ENCODE measurements at places on chromosomes 6 and 20. TPM values are rescaled to one million over a fixed set of nuclear protein-coding genes. Genes with fewer than 3 reads are reported as not detected.

ANKRD6 gene
- 44.3 TPM for polyA plus RNA-seq

GPR6 gene
- not detected for polyA plus RNA-seq

CTSZ gene
- 88.8 TPM for polyA plus RNA-seq

OTOR gene
- not detected for polyA plus RNA-seq

IPCEF1 gene
- 6.8 TPM for polyA plus RNA-seq

PLCB4 gene
- 6.1 TPM for polyA plus RNA-seq

FILIP1 gene
- 32.3 TPM for polyA plus RNA-seq

PPIL6 gene
- polyA plus RNA-seq: 10.0 TPM

CCNC gene
- polyA plus RNA-seq: 93.4 TPM

DCDC2 gene
- polyA plus RNA-seq: 12.2 TPM

PRSS16 gene
- polyA plus RNA-seq: 5.0 TPM

HLA-DOB gene
- polyA plus RNA-seq: 0.31 TPM

SYCP2 gene
- polyA plus RNA-seq: 8.4 TPM

RIPPLY2 gene
- polyA plus RNA-seq: not detected

DNA sequence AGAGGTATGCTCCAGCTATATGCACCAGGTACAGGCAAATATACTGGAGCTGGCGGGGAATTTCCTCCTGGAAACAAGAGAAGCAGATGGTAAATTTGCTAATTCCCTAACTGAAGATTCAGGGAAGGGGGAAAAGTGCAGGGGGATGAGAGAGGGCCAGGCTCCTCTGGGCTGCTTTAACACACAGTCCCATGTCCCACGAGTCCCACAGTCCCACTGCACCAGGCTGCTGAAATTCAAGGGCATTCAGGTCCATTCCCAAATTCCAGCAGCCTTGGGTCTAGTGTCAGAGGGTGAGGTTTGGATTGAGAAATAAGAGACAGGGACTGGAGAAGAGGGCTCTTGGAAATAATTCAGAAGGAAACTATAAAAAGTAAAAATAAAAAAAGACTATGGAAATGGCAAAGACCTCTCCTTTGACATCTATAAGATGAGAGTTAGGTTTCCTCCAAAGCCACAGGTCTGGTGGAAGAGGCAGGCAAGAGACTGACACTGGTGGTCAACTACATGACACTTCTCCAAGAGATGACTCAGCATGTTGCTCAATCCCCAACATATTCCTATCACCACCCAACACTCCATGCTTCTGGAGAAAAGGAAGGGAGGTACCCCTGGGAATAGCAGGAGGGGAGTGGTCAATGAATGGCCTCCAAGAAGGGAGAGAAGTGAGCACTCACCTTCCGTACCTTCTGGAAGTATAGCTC, 69.2 kb downstream of the TRAM2 start:
- DNase-seq: no peak

GRCh38 chr6:34982424-34982852, 93.4 kb downstream of the ANKS1A start:
- no peak for DNase-seq

DNA sequence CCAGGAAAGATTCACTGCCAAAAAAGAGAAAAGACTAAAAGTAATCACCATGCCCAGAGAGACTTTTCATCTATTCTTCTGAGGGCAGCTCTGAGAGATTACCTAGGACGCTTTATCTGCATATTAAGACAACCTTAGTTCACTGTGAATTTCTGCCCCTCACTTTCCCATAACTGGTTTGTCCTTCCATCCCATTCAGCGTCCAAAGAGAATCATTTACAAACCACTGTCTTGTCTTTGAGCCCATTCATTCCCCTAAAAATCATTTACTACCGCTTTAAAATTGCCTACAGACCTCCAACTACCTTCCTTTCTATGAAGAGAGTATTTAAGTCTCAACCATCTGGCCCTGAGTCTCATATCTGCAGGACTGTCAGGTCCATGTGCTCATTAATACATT, 149.0 kb downstream of the PDSS2 start:
- DNase-seq: no peak

DNA sequence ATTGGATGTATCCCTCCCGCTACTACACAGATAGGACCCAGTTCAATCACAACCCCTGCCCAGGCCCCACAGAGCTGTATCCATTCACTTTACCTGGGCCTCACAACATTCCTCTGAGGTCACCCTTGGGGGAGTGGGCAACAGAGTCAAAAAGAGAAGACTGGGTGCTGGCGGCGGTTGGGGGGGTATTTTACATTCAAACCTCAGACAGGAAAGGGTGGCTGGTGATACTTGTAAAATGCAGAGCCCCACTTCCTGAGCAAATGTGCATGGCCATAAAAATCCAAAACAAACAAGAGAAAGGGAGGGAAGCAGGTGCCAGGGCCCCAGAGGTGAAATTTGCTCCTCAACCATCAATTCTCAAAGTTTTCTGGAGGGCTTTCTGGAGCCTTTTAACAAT, 3.5 kb downstream of the LRFN2 start:
- no peak for DNase-seq

- DNase-seq: no peak
Observed at GRCh38 chr20:58194175-58194791, 34.2 kb downstream of the ANKRD60 start.

- no peak for DNase-seq
Observed at GRCh38 chr20:32574296-32575226, 10.6 kb downstream of the NOL4L start.

DNA sequence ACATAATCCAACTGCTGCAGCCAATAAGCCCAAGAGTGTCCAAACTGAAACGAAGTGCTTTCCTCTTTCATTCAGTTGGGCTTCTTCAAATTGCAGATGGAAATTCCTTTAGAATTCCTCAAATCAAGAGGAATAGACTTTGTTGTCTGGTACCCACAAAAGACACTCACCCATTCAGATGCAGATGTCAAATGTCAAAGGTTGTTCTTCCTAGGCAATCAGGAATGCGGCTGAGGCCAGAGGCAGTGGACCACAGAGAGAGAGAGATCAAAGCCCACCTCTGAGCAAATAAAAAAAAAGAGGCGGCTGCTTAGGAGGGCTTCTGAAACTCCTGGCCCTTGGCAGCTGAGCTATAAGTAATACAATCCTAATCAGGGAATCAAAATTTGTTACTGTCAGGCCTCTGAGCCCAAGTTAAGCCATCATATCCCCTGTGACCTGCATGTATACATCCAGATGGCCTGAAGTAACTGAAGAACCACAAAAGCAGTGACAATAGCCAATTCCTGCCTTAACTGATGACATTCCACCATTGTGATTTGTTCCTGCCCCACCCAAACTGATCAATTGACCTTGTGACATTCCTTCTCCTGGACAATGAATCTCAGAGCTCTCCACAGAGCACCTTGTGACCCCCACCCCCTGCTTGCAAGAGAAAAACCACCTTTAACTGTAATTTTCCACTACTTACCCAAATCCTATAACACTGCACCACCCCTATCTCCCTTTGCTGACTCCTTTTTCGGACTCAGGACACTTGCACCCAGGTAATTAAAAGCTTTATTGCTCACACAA, 303.0 kb upstream of the GJE1 start:
- DNase-seq: no peak

DNA sequence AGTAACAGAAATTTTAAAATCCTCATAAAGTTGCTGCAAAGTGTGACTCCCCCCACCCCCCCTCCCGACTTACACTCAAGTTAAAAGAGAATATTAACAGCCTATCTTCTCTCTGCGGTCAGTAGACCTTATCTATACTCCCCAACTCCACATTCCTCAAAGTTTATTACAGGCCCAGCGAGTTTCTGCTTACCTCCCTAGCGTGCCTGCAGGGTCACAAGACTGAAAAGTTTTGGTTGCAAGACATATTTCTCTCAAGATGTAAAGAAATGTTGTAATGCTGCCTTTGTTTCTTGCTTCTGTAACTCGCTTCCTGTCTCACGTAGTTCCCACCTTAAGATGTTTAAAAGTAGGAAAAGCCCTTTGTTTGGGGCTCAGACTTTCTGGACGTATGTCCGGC, 699.6 kb downstream of the PHF3 start:
- DNase-seq: no peak

- DNase-seq: no peak
Observed at GRCh38 chr20:46074006-46074405, 15.8 kb downstream of the NCOA5 start.

DNA sequence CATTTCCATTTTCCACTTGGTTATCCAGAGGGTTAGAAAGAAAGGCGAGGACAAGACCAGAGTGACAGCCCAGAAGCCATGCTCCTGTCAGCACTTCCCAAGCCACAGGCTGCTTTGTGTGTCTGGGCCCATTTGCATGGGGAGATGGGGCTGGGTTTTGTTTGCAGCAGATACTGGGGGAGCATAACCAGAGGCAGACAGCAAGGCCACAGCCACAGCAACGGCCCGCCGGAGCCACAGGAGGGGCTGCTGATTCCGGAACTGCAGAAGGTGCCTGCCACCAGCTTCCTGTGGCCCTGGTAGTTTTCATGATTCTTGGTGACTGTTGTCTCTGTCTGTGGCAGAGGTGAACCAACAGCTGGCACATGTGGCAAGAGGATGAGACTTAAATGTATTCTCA, 106.6 kb downstream of the DLL1 start:
- no peak for DNase-seq

DNA sequence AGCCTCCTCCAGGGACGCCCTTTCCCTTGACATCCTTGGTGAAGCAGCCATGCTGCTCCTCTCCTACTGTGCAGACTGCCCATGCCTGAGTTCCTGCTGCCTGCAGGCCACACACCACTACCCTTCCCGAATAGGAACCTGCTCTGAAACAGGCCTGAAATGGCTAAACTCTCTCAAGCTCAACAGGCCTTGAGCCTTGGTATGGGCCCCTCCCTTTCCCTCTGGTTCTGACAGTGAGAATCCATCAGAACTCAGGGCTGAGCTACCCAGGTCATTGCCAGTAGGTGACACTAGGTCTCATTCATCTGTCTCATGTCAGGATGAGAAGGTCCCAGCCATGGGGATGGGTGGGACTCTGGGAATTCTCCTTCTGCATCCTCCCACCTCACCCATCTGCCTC, 25.7 kb downstream of the RAET1L start:
- DNase-seq: no peak

GRCh38 chr20:58048096-58048702, 180.3 kb downstream of the ANKRD60 start:
- no peak for DNase-seq

DNA sequence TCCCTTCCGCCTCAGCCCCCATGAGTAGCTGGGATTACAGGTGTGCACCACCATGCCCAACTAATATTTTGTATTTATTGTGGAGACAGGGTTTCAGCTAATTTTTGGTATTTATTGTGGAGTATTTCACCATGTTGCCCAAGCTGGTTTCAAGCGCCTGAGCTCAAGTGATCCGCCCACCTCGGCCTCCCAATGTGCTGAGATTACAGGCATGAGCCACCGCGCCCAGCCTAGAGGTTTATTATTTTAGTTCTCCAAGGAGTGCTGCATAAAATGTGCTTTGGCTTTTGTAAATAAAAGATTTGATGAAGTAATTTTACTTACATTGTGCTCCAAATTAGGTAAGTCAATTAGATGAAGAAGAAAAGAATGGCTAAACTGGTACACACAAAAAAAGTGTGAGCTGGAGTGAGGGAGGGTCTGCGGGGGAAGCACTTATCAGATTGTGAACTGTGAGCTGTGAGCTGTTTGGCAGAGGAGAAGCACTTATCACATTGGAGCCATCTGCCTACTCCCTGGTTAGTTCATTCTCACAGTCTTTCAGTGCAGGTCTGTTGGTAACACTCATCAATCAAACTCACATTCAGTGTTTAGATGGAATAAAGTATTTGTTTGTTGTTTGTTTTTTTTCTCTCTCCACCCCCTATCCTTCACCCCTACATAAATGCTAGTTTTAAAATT, 398.0 kb downstream of the EPHA7 start:
- DNase-seq: no peak

GRCh38 chr6:18047406-18047805, 60.0 kb upstream of the KIF13A start:
- DNase-seq: no peak

GRCh38 chr20:61296629-61297019, 44.6 kb downstream of the CDH4 start:
- no peak for DNase-seq

GRCh38 chr6:147173675-147174308, 30.4 kb upstream of the STXBP5 start:
- no peak for DNase-seq

DNA sequence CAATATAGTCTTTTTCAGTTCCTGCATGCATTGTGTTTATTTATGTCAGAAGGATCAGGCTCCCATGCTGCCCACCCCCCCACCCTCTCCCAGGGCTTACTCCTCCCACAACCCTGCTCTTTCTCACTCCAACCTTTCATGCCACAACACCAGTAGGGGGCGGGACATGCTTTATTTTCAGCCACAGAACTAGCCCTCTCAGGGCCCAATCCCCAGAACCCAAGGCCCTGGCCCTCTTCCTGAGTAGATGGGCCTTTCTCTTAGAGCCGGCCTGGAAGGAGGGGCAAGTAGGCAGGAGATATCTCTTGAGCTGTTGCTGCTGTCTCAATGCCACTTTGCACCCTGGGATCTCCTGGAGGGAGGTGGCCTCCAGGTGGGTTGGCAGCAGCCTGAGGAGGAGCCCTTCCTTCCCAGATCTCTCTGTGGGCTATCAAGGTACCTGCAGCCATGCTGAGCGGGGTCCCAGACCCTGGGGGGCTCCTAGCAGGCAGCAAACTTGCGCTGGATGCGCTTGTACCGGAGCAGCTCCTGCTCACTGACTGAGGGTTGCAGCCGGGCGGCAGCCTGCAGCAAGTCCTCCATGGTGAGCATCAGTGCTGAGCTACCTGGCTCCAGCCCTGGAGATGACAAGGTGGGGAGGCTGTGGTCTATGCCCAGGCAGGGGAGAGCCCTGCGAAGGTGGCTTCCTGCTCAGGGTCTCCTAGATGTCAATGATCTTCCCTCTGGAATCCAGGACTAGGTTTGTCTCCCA, 3.5 kb downstream of the GNMT start:
- no peak for DNase-seq

GRCh38 chr6:144809969-144810368, 524.8 kb downstream of the UTRN start:
- no peak for DNase-seq

DNA sequence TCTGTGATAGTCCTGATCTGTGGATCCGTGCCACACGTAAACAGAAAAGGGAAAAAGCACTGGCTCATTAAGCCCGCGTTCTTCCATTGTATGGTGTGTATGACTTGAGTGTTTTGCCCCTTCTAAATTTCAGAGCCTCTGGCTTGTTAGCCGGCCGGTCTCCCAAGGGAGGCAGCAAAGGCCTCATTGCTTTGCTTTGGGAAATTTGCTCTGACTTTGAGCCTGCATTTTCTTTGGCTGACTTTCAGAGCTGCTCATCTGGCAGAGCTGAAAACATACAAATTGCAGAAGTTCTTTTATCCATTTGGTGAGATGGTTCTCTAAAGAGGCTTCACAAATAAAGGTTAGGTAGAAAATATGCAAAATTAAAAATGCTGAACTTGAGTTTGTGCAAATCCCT, 123.0 kb downstream of the UTRN start:
- DNase-seq: no peak

GRCh38 chr6:37277001-37277409, 19.1 kb upstream of the TMEM217 start:
- no peak for DNase-seq

- DNase-seq: no peak
Observed at GRCh38 chr6:26593278-26594130, 3.2 kb upstream of the ABT1 start.

DNA sequence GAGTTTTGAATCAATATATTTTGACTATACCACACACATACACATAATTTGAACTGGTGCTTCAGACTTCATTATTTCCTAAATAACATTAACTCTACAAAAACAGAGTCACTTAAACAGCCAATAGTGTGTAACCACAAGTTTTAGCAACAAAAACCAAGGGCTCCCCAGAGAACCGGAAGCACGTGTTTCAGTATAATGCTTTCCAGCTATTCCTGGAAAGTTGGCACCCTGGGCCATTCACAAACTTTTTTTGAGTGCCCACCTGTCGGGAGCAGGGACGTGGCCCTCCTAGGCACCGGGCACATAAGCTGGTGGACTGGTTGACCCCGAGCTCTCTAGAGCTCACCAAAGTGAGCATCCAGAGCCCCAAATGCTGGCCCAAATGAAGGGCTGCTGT, 1.9 kb upstream of the SLC35D3 start:
- no peak for DNase-seq

Measured in right lung (tissue), 10 donors.